Lung (tissue), 17 donors: ENCODE measurements at places on chromosomes 5 and 9. TPM values are rescaled to one million over a fixed set of nuclear protein-coding genes. Genes with fewer than 3 reads are reported as not detected.

GRCh38 chr9:135992486-135993408 lies 31.6 kb upstream of the UBAC1 start:
- no peaks in the 10 kb centered on the region for H3K4me1 ChIP-seq
- no peaks in the 10 kb centered on the region for H3K36me3 ChIP-seq
- H3K4me3 ChIP-seq = no peak overlapping the region
- DNase-seq = peak; percentile 95

GRCh38 chr9:121463026-121463807 lies 36.4 kb downstream of the GGTA1 start:
- no peaks in the 10 kb centered on the region for H3K27me3 ChIP-seq
- DNase-seq = no peak
- H3K27ac ChIP-seq = no peak overlapping the region
- H3K4me1 ChIP-seq = no peaks in the 10 kb centered on the region

- no peaks in the 10 kb centered on the region for H3K27me3 ChIP-seq
- no peak overlapping the region for H3K4me3 ChIP-seq
- H3K36me3 ChIP-seq = no peaks in the 10 kb centered on the region
- no peak for DNase-seq
- H3K4me1 ChIP-seq = peaks cover 3% of the 10 kb centered on the region
Observed at GRCh38 chr5:116557669-116558271, 16.9 kb downstream of the SEMA6A start.

GRCh38 chr9:87238545-87238944 lies 259.1 kb upstream of the DAPK1 start:
- DNase-seq = peak; percentile 50
- no peaks in the 10 kb centered on the region for H3K27me3 ChIP-seq
- H3K36me3 ChIP-seq = no peaks in the 10 kb centered on the region
- no peak overlapping the region for H3K27ac ChIP-seq

GRCh38 chr5:53303105-53303504 lies 177.3 kb upstream of the FST start:
- no peak overlapping the region for H3K27ac ChIP-seq
- DNase-seq = no peak
- H3K27me3 ChIP-seq = no peaks in the 10 kb centered on the region
- H3K4me1 ChIP-seq = no peaks in the 10 kb centered on the region

DNA sequence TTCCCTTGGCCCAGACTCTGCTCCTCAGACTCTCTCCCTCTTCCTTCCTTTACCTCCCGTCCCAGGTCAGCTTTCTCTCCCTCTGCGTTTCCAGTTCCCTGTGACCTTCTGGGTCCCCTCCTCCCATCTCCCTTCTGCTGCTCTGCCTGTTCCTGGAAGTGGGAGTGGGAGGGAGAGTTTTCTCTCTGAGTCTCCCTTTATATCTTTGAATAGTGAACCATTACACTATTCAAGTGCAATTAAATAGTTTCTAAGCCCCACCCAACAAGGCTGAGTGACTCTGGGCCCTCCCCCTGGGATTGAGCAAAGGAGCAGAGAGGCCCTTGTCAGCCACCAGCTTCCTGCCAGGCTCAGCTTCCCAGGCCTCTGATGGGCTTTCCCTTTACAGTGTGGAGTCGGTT lies 34.8 kb downstream of the THBS4 start:
- DNase-seq = peak; percentile 66
- H3K27ac ChIP-seq = no peak overlapping the region
- no peak overlapping the region for H3K4me3 ChIP-seq
- H3K4me1 ChIP-seq = no peaks in the 10 kb centered on the region

DNA sequence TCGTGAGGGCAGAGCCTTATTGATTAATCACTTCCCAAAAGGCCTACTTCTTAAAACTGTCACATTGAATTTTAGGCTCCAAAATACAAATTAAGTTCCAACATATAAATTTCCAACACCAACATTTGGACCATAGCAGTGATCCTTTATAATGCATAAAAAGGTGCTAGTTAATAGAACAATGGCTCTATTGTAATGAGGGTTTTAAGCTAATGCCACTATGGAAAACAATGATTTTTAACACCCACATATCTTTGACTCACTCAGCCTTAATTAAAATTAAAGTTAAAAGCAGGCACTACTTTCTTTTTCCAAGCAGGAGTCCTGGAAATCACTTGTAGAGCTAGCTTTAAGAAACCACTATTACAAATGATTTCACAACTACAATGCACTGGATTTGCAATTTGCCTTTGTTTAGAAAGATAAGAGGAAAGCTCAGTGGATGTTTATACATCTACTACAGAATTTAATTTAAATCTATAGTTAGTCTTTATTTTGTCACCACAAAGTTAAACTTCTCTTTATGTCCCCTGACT lies 41.8 kb downstream of the DPYSL3 start:
- no peak overlapping the region for H3K4me3 ChIP-seq
- no peaks in the 10 kb centered on the region for H3K4me1 ChIP-seq
- H3K27me3 ChIP-seq = no peaks in the 10 kb centered on the region

DNA sequence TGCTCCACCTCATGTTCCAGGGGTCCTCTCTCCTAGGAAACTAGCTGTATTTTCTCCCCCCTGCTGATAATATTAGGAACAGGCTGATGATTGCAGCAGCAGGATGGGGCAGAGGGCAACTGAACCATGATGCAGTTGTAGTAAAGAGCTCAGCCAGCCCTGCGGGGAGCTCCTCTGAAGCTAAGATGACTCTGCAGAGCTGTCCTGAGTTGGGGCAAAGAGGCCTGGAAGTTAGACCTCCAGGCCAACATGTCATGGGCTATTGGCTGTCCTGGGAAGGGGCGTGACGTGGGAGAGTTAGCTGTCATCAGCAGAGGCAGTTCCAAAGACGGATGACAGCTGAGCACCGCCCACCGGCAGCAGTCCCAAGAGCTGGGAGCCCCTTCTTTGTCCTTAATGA lies 6.6 kb upstream of the FBP1 start:
- H3K4me1 ChIP-seq = no peaks in the 10 kb centered on the region
- no peak overlapping the region for H3K27ac ChIP-seq
- H3K36me3 ChIP-seq = no peaks in the 10 kb centered on the region
- no peaks in the 10 kb centered on the region for H3K27me3 ChIP-seq
- no peak overlapping the region for H3K4me3 ChIP-seq
- no peak for DNase-seq

DNA sequence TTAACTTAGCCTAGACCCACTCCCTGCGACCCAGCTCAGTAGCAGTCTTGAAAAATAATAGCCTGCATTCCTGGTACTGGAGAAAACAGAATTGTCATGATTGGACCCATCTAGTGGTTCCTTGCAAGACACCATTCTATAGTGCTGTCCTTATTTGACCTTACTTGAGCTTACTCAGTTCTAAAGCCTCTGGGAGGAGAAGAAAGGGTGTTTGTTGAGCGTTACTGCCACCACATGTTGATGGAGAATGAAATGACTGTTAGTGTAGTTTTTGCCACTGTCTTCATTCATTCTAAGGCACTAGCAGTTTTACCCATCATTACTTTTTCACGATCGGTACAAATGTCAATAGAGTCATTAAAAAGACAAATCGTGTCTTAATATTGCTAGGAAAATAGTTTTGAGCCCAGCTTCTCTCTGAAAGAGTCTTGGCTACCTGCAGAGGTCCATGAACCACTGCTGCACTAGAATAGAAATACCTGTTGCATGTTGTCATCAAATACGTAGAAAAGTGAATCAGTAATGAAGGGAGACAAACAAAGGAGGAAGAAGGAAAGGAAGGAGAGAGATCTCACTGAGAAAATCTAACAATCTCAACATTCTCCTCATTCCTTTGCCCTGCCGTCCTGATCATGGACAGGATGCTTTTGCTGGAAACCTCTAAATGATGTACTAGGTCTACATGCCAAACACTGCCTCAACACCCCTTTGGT lies 96.0 kb downstream of the LIX1 start:
- no peak overlapping the region for H3K4me3 ChIP-seq
- no peaks in the 10 kb centered on the region for H3K36me3 ChIP-seq
- no peak for DNase-seq
- peaks cover 5% of the 10 kb centered on the region for H3K4me1 ChIP-seq
- no peak overlapping the region for H3K27ac ChIP-seq

PIP5KL1 gene
- 4.9 TPM for polyA plus RNA-seq

ACTBL2 gene
- polyA plus RNA-seq = 0.29 TPM

SLC36A1 gene
- polyA plus RNA-seq = 2.0 TPM

SPINK4 gene
- not detected for polyA plus RNA-seq

FAM221B gene
- polyA plus RNA-seq = 0.10 TPM

OR1Q1 gene
- not detected for polyA plus RNA-seq
